ENCODE measurements at places on chromosomes 5 and 9.

DNA sequence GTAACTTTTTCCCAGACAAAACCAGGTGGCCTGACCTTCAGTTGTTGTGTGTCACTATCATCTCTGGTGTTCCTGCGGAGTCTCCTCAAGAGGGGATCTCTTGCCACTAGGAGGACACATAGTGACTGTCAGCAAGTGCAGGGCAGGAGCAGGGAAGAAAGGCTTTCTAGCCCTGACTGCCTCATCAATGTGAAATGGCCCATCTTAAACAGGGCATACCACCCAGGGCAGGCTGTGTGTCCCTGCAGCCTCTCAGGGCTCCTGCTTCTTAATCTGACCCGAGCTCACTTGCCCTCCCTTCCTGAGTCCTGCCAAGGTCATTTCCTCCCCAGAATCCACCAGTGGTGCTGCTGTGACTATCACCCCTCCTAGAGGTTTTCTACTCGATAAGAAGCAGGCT lies 57.4 kb upstream of the SIMC1 start:
- DNase-seq = no peak

DNA sequence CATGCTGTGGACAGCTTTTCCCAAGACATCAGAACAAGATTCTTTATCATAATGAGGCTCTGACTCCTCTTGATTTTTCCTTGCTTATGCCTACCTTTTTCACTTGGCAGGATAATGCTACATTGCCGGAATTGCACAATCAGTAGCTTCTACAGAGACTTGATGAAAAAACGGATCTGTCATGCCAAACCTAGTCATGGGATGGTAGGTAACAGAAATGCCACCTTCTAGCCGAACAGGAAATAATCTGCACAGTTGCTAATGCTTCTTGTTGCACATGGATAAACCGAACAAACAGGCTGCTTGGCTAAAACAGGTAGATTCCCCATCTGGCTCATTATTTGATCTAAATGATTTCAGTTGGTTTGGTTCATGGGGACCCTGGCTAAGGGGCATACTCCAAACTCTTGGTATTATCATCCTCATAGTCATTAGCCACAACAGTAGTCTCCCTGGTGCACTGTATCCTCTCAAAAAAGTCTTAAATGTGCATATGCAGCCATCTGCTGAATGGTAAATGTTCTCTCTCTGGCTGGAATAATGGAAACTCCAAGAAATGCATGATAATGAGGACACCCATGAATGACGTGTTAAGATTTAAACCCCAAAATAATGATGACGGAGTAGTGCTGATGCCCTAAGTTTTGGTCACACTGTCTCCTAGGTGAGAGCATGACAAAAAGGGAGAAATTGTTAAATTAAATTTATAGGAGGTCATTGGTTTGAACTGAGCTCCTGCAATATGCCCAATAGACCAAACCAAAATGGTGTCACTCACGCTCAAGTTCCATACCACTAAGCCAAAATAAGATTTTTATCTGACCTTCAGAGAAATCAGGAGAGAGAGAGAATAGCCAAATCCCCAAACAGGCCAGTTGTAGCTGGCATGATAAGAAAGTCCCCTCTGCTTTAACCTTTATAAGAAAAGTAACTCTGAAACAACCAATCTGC lies 47.0 kb downstream of the RAPGEF1 start:
- peak; percentile 46 for DNase-seq

DNA sequence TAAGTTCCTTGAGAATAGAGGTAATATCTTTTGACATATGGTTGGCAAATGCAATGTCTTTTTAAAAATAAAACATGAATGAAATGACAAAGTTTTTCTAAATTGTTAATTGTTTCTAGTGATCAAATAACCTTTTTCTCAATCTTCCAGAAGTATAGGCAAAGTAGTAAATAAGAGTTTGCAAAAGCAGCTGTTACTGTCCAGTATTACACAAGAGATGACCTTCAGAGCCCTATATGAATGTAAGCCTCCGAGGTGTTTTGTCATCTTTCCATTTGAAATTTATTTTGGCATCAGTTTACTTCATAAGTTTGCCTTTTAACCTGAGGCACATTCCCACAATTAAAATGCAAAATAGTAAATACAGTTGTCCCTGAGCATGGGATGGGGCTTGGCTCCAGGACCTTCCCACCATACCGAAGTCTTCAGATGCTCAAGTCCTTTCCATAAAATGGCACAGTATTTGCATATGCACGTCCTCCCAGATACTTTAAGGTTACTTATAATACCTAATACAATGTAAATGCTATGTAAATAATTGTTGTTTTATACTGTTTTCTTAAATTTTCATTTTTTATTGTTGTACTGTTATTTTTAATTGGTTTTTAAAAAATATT lies 65.6 kb downstream of the MEGF9 start:
- no peak for DNase-seq

- DNase-seq = no peak
Measured at GRCh38 chr5:139378941-139379361, 4.1 kb downstream of the SLC23A1 start.

GRCh38 chr5:178786859-178787499 lies 56.5 kb upstream of the ZNF354A start:
- no peak for DNase-seq

DNA sequence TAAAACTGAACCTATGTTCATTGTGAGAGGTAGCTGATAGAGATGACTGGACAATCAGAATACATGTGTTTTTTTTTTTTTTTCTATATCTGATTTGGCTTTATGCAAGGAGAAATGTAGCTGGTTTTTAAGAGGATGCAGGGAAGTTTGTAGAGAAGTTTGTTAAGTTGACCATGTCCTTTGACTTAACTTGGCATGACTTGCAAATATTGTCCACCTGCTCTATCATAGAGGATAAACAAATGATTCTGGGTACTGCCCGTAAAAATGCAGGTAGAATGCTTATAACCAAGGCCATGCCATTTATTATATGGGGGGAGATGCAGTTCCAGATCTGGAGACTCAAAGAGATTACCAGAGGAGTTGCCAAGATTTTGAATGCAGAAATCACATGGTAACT lies 13.7 kb upstream of the NNT start:
- DNase-seq = no peak

- no peak for DNase-seq
Measured at GRCh38 chr5:181217803-181218062, 5.3 kb upstream of the TRIM41 start.

GRCh38 chr9:104108315-104108714 lies 14.2 kb downstream of the SMC2 start:
- DNase-seq = no peak

GRCh38 chr9:84404095-84404686 lies 63.6 kb upstream of the SLC28A3 start:
- DNase-seq = no peak

- DNase-seq = no peak
Measured at GRCh38 chr5:123571927-123572326, 60.0 kb downstream of the CSNK1G3 start.

GRCh38 chr5:74685979-74686631 lies 1.1 kb downstream of the HEXB start:
- no peak for DNase-seq

GRCh38 chr5:80246001-80246758 lies 9.7 kb downstream of the SERINC5 start:
- no peak for DNase-seq

GRCh38 chr5:171673328-171673727 lies 112.3 kb upstream of the SMIM23 start:
- DNase-seq = no peak

GRCh38 chr9:8183618-8184017 lies 384.0 kb upstream of the DMAC1 start:
- no peak for DNase-seq

DNA sequence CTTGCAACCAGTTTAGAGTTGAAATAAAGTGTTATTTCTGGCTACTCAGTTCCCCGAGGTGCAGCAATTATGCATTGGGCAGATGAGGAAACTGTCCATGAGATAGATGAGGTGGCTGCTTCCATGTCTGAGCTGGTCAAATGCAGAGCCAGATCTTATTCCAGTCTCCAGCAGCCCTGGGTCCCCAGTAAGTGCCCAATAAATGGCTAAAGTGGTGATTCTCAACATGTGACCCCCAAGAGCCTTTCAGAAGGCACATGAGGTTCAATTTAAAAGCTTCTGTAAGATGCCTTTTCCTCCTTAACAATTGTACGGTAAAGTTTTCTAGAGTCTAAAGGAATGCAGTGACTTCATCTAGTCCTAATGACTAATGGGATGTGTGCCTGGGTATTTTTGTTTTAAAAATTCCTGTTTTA lies 17.5 kb downstream of the ATOX1 start:
- no peak for DNase-seq

DNA sequence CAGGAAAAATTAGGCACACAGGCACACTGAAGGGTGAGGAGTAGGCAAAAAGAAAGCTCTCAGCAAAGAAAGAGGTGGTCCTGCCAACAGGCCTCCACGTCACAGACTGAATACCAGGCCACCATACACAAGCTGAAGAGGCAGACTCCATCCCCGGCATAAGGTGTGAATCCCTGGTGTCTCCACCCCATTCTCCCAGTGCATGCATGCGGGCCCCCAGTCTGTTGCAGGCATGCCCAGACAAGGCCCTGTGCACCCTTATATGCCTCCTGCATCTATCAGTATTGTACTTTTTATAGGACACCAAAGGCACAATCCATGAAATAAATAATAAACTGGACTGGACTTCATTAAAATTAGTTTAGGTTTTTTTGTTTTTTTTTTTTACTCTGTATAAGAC lies 73.1 kb downstream of the RGMB start:
- no peak for DNase-seq

GRCh38 chr9:99509900-99510535 lies 287.9 kb downstream of the SEC61B start:
- DNase-seq = no peak

- no peak for DNase-seq
Measured at GRCh38 chr5:102545175-102545574, 46.4 kb upstream of the SLCO6A1 start.

DNA sequence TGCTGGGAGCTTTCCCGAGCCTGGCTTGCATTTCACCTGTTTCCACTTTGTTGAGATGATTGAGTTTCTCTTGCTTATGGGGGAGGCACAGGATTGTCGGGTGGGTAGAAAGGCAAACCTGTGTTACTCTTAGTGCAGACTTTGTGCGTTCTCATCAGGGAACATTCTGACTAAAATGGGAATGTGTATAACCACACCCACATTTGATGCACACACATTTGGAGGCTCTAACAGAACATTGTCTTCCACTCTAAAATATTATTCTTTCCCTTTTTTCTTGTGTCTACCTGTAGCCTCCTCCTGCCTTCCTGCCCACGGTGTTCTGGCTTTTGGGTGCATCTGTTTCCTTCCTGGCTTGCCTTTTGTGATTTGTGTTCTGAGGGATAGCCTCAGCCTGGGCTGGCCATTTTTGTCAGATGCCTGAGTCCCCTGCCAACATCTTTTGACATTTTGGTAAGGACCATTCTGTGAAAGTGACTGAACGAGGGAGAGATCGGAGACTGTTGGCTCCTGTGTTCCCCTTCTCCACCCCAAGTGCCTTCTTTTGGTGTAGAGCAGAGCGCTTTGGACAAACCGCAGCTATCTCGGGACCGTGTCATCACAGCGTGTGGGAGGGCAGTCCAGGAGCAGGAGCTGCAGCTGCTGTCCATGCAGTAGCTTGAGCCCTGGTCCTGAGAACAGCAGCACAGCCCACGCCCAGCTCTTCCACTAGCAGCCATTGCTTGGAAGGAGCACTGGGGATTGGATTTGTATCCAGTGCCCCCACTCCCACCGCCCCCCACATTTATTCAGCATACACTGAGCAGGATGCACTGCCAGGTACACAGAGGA lies 101.4 kb downstream of the ARHGAP26 start:
- no peak for DNase-seq

DNA sequence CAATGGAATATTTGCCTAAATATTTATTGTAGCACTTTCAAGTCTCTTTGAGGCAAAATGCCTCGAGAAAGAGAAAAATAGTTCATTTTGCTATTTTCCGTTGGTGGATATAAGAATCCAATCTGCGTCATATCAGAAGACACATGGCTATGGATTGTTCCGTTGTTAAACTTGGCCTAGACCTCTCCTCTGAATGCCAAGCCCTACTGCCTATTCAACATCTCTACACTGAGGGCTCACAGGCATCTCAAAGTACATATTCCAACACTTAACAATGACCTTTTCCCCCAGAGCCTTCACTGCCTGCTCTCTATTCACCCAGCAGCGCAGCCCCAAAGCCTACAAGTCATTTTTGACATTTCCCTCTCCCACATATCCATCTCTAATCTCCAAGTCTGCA lies 350.1 kb downstream of the GLIS3 start:
- DNase-seq = no peak

- no peak for DNase-seq
Measured at GRCh38 chr5:82692826-82693225, 384.4 kb downstream of the TMEM167A start.

GRCh38 chr5:149603920-149604319 lies 22.6 kb downstream of the ARHGEF37 start:
- no peak for DNase-seq

GRCh38 chr9:132857616-132858342 lies 20.3 kb downstream of the AK8 start:
- no peak for DNase-seq

- DNase-seq = no peak
Measured at GRCh38 chr9:34163434-34163833, 15.4 kb upstream of the UBAP1 start.

DNA sequence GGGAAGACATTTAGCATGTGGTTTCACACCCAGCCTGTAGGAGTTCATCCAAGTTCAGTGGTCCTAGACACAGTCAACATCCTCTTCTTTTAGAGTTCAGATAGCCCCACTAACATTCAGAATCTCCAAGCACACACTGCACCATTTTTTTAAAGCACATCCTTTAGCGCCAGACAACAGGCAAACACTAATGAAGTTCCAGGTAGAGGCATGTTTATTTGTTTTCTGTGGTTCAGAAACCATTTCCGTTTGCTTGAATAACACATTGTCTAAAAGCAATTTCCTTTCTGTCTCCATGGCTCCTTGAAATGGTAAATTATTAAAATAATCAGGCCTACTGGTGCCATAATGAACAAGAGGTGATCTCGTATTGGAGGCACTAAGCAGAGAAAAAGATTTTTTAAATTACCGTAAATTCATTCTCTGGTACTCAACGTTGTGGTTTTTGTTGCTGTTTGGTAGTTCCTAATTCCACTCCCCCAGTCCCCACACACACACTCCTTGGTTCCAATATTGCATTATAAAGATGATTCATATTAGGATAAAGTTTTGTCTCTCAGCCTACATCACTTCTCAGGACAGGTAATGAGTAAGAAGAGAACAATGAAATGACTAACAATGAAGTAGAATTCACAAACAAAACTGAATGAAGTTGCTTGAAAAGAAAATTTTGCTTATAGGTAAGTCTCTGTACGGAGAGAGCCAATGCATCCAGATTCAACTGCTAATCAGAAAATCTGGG lies 153.1 kb downstream of the PCSK1 start:
- DNase-seq = no peak

Measured in NCI-H2171 (cell line).